RPMI8226 (cell line): ENCODE measurements at places on chromosomes 16 and 17.
A peak's percentile ranks its signal among the peaks of the same experiment; 100 is the strongest.

- DNase-seq = peak; percentile 66
These were observed 973 bp upstream of the UBTF start for GRCh38 chr17:44220213-44221083.

GRCh38 chr17:19464031-19465026 is 53.3 kb downstream of the RNF112 start:
- DNase-seq = no peak

DNA sequence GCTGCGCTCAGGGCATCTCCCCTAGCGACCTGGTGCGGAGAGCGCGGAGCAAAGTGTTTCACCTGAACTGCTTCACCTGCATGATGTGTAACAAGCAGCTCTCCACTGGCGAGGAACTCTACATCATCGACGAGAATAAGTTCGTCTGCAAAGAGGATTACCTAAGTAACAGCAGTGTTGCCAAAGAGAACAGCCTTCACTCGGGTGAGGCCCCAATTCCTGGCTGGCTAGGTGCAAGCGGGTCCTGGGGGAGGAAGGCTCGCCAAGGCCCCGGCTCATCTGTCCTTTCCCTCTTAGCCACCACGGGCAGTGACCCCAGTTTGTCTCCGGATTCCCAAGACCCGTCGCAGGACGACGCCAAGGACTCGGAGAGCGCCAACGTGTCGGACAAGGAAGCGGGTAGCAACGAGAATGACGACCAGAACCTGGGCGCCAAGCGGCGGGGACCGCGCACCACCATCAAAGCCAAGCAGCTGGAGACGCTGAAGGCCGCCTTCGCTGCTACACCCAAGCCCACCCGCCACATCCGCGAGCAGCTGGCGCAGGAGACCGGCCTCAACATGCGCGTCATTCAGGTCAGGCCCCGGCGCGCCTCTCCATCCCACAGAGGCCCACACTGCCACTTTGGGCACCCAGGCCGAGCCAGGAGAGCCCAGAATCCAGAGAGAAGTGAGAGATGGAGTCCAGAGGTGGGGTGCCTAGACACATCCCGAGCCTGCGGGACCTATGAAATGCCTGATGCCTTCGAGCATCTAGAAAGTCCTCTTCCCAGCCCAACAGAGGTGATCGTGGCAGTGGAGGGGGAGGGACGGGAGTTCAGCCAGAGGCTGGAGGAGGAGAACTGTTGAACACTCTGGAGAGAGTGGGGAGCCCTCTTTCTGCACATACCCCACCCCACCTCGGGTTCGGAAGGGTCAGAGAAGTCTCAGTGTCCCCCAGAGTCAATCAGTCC is 3.3 kb downstream of the LHX1 start:
- DNase-seq = no peak

DNA sequence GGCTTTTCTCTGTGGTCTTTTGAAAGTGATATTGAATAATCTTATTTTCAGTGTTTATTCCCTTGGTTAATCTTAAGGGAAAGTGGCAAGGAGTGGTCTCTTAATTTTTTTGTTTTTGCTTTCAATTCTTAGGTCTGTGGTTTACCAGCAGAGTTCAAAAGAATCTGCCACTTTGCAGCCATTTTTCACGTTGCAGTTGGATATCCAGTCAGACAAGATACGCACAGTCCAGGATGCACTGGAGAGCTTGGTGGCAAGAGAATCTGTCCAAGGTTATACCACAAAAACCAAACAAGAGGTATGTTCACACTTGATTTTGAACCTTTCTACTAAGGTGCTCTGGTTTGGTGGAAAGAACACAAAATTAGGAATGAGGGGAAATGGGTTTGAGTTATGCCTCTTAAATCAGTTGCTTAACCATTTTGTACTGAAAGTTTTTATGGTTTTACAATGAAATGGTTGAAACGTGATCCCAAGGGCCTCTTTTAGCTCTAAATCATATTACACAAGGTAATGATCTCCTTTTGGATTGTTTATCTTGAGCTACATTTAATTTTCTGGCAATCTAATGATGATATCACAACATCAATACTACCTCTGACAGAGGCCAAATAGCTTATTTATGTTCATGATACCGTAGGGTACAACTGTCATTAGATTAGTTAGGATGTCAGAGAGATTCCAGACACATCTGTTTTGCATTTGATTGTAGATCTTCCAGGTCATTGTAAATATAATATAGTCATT is 51.6 kb upstream of the CRISPLD2 start:
- no peak for DNase-seq

- no peak for DNase-seq
These were observed 448.1 kb downstream of the HS3ST4 start for GRCh38 chr16:26139884-26140283.

DNA sequence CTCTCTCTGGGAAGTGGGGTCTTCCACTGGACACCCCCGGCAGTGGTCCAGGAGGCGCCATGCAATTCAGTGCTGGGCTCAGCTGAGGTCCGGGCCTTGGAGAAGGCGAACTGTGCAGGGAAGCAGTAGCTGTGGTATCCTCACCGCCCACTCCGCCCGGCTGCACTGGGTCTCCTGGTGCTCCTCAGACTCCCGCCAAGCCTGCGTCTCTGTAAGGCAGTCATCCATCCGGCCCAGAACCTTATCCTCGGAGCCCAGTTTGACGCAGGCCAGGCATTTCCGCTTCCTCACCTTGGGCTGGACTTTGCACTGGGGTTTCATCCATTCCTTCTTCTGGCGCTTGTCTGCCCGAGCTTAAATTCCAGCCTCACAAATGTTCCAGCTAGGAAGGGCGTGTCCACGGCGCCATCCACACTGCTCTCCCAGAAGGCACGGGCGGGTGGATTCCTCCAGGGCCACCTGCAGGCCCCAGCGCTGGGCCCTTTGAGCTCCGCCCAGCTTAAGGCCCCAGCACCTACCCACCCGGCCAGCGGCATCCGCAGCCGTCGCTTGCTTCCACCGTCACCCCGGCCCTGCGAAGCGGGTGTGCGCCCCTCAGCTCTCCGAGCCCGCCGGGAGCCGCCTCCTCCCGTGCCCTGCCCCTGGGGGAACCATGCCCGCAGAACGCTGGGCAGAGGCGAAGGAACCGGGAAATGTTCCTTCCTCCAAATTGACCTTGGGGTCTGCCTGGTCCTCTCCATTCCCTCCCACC is 1884.8 kb downstream of the TP53TG3F start:
- no peak for DNase-seq

DNA sequence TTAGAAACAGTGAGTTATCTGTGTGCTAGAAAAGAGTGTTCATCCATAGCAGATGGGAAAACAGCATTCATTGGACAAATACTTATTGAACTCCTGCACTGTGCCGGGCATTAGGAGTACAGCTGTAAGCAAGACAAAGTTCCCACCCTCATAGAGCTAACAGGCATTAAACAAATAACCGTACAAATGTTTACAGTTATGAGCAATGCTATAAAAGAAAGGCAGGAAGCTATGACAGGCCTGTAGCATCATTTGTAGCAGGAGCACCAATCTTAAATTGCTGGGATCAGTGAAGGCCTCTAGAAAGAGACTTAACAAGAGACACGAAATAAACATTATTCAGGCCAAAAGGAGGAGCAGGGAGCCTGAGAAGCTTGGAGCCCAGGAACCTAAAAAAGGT is 15.6 kb downstream of the SDR42E1 start:
- DNase-seq = no peak

GRCh38 chr16:61891460-61891859 is 144.8 kb downstream of the CDH8 start:
- peak; percentile 37 for DNase-seq

DNA sequence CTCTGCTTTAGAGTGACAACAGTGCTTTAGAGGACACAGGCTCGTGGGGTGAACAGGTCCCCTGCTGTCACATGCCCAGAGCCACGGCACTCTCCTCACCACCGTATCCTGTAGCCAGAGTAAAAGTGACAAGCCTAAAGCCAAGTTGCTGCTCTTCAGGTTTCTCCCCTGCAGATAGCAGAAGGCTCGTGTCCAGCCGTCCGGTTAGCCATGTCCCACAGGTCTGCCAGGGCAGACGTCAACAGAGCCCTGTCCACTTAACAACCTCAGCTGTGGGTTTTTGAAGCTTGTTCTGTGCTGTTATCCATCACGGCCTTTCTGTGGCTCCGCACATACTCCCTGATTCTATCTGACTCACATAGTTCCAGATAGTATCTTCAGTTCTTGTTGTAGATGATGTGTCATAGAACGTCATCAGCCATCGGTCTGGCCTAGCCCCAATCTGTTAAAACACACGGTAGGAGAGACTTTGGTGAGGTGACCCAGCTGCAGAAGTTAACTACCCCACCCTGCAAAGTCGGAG is 100.7 kb downstream of the SOCS1 start:
- no peak for DNase-seq

DNA sequence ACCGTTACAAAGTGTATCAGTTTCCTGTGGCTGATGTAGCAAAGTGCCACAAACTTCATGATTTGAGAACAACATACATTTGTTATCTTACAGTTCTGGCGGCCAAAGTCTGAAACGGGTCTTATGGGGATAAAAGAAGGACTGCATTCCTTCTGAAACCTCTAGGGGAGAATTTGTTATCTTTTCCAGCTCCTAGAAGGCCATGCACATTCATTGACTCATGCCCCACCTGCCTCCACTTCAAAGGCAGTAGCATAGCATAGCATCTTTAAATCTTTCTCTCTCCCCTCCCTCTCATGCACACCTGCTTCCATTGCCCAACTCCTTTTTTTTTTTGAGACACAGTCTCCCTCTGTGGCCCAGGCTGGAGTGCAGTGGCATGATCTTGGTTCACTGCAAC is 190.7 kb upstream of the DYNLRB2 start:
- DNase-seq = no peak

GRCh38 chr17:78124081-78124835 is 4.3 kb downstream of the TMC6 start:
- no peak for DNase-seq

DNA sequence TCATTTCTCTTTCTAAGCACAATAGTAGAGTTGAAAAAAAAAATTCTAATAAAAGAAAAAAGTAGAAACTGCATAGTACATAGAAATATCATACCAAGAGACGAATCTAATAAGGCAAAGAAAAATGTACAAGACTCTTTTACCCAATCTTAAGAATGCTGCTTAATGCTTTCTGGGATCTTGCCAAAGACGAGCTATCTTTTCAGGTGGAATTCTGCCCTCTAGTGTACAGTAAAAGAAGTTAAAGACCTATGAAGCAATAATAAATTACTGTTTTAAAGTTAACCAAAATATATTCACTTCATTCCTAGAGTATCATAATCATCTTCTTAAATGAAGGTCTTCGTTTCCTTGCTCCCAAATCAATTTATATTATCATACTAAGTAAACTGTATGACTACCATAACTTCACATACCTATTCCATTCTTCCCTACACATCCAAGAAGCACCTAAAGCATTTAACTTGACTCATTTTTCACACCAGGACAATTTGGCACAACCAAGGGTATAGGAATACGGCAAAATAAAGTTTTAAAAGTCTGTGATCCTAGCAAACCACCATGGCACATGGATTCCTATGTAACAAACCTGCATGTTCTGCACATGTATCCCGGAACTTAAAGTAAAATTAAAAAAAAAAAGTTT is 47.7 kb downstream of the CFDP1 start:
- DNase-seq = peak; percentile 79

DNA sequence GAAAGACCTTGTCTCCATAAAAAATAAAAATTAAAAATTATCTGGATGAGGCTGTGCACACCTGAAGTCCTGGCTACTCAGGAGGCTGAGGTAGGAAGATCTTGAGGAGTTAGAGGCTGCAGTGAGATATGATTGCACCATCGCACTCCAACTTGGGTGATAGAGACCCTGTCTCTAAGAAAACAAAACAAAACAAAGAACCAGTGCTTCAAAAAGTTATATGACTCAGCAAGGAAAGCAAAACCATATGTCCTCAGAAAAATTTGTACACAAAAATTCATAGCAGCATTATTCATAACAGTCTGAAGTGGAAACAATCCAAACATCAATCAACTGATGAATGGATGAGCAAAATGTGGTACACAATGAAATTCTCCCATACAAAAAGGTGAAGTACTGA is 48.9 kb downstream of the SLFN5 start:
- no peak for DNase-seq

- no peak for DNase-seq
These were observed 37.5 kb downstream of the SDR42E1 start for GRCh38 chr16:81973737-81974136.

GRCh38 chr16:69078073-69078472 is 27.4 kb upstream of the HAS3 start:
- no peak for DNase-seq

GRCh38 chr16:16909126-16909525 is 530.2 kb downstream of the NPIPA7 start:
- DNase-seq = no peak

DNA sequence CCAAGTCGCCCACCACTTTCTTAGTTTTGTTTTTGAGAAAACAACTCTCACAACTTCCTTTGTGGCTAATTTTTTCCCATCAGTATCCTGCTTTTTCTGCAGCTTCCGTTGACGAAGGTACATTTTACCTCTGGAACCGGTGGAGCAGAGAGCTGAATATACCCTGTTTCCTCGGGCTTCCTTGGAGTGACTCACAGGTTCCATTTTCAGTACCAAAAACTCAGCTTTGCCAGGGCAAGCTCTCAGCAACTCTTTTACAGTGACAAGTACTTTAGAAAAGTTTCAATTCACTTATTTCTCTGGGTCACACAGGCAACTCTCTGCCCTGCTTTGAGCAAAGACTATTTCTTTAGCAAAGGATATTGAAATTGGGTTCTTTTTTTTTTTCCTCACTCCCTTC is 318.9 kb downstream of the SNX29 start:
- DNase-seq = no peak

DNA sequence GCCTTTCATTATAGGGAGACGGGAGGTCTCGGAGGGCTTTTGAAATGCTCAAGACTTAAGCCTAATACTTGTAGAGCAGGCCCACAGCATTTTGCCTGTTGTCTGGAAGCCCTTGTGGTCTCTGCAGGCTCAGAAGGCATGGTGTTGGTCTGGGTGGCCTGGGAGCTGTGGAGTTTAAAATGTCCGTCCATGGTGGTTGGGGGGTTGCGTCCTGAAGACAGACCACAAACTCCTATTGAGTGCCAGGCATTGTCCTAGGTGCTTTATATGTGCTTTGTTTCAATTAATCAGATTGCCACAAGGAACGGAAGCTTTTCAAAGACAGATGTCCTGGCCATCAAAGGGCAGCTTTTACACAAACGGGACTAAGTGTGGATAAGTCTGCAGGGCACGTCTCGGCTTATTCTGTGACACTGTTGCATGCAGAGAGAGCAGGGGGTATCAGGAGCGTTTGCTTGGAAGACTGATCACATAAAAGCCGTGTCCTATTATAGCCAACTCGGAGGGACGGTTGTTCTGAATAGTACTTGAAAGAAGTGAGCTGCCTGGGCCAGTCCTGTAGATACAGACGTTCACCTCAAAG is 7.8 kb downstream of the NTN1 start:
- no peak for DNase-seq

GRCh38 chr16:6146356-6146755 is 1048.8 kb upstream of the EEF2KMT start:
- DNase-seq = no peak

DNA sequence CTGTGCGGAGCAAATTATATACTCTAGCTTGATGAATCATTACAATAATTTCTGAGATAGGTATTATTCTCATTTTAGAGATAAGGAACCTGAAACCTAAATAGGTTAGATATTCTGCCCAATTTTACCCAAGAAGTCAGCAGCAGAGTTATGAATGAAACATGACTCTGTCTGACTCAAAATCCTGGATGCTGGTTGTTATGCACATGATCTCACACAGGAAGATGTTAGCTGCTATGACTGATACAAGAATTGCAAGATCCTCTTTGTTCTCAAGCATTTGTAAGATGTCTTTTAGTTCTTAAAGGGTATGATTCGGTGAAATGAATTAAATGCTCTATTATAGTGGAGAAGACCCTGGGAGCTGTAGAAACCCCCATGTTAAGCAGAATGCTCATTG is 447.8 kb downstream of the KIF2B start:
- no peak for DNase-seq
